ENCODE measurements at places on chromosomes 5 and 9.

- DNase-seq = no peak
Observed at GRCh38 chr5:146944764-146945616, 66.4 kb upstream of the PPP2R2B start.

GRCh38 chr5:108451269-108451668 lies 69.4 kb upstream of the FBXL17 start:
- no peak for DNase-seq

DNA sequence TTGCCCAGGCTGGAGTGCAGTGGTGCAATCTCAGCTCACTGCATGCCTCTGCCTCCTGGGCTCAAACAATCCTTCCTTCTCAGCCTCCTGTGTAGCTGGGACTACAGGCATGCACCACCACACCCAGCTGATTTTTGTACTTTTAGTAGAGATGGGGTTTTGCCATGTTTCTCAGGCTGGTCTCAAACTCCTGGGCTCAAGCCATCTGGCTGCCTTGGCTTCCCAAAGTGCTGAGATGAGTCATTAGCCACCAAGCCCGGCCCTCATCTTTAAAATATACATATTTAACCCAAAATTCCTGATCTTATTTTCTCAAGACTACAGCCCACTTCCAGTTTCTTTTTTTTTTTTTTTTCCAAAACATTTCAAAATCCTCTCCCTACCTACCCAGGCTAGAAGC lies 31.7 kb upstream of the MINAR2 start:
- no peak for DNase-seq

DNA sequence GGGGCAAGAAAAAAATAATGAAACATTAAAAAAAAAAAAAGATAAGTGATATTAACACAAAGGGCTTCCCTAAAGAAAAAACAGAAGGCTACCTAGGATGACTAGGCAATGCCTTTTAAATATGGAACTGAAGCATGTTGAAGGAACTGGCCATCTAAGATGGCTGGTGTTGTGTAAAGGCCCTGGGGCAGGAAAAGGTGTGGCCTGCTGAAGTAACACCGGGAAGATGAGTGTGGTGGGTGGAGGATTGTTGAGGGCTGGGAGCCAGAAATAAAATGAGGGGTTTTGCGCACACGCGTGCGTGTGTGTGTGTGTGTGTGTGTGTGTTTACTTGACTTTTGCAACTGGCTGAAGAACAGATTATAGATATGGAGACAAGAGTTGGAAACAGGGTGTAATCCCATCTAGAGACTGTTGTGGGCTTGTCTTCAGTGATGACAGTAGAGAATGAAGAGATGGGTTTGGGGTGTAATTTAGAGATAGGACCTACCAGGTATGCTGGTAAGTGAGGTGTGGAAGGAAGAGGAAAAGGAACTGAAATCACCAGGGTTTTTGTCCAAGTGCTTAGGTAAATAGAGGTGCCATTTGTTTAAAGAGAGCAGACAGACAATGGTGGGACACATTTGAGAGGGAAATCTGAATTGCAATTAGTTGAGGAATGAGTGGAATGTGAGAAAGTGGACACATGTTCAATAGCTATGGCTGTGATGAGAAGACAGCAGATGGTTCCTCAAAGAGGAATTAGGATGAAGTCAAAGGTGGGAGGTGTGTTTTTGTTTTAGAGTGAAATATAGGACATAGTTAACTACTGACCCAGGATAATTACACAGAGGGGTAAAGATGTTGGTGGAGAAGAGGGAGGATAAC lies 33.9 kb downstream of the RAD23B start:
- DNase-seq = no peak

DNA sequence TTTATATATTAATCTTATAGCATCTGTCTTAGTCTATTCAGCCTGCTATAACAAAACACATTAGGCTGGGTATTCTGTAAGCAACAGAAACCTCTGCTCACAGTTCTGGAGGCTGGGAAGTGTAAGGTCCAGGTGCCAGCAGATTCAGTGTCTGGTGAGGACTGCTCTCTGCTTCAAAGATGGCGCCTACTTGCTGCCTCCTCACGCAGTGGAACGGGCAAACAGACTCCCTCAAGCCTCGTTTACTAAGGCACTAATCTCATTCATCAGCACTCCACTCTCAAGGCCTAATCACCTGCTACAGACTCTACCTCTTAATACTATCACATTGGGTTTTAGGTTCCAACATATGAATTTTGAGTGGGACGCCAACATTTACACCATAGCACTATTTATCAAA lies 5.2 kb upstream of the TBC1D2 start:
- DNase-seq = no peak

DNA sequence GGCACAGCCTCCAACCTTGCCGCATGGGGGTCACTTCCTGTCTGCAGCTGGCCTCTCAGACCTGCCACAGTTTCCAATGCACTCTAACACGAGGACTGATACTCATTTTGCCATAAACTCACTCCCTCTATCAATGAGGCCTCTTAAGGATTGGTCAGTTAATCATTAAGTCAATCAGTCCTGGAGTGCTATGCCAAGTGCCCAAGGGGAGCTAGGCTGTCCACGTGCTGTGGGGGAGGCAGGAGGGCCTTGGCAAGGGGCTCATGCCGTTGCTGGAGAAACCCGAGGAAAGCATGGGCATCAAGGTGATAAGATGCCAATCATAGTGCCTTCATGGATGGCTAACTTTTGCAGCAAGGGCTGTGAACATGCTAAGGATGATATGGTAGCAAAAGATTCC lies 1.7 kb upstream of the ALDH1B1 start:
- DNase-seq = no peak

DNA sequence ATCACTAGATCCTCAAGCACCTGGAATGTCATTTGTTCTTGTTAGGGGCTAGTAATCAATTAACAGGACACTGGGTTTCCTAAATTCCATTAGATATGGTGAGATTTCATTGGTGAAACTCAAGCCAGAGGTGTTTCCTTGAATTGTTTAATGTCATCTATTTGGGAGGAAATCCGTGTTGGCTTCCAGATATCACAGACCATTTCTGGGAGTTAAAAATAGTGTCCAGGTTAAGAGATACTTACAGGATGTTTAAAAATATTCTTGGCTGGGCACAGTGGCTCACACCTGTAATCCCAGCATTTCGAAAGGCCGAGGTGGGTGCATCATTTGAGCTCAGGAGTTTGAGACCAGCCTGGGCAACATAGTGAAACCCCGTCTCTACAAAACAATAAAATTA lies 688.3 kb upstream of the WWC1 start:
- DNase-seq = no peak

GRCh38 chr9:4077499-4078102 lies 222.3 kb downstream of the GLIS3 start:
- DNase-seq = no peak

GRCh38 chr9:102841376-102841775 lies 153.8 kb upstream of the CYLC2 start:
- DNase-seq = no peak

DNA sequence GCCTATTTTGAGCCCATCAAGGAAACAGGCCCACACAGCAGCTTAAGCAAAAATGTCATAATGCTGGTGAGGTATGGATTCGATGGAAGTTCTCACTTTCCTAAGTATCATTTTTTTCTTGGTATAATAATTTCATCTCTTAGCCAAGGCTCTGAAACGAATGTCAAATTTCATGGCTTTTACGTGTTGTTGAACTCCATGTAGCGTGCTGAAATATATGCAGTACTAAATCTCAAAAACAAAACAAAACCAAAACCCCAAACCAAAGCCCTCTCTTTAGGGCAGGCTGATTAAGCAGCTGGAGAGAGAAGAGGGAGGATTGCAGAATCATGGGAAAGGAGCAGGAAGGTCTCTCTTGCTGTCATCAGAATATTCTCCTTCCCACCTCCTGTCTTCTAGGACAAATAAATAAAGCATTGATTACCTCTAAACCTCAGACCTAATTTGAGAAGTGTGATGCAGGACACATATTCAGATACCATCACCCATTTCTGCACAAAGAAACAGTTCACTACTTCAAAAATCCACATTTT lies 58.3 kb downstream of the TMEM174 start:
- DNase-seq = no peak

GRCh38 chr5:90967443-90967842 lies 408.8 kb downstream of the ADGRV1 start:
- no peak for DNase-seq

DNA sequence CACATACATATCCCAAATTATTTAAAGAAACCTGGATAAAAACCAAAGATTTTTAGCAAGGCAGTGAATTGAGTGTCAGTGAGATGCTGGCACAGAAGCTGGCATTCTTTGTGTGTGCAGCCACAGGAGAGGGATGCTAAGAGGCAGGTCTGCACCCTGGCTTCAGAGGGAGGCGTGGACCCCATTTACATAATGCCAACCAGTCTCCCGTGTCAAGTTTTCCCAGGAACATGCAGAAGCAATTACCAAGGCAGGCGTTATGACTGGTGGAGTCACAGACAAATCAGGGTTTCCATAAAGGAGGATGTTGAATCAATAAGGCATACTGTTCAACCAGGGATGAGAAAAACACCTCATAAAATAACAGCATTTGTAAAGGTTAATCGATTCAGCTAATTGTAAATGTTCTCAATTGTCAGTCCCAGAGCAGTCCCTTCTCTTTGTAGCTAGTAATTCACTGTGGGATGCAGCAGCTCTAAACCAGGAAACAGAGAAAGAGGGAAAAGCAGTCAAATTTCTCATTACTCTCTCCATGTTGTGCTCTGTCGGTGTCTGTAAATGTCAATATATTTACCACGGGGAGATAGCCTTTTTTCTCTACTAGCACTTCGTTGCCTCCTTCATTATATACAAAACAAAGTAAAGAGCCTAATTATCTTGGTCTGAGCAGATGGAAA lies 452.4 kb upstream of the GRAMD2B start:
- DNase-seq = no peak

DNA sequence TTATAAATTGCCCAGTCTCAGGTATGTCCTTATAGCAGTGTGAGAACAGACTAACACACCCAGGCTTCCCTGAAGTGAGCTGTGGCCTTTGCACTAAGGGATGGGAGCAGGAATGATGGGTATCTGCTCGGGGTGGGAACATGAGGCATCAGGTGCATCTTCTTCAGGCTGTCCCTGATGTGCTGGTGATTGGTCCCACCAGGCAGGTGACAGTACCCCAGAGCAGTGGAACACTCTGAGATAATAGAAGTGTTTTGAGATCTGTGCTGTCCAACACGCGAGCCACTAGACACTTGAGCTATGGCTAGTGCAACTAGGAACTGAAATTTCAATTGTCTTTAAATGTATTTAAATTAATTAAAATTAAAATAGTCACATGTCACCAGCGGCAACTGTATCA lies 12.8 kb upstream of the MED10 start:
- DNase-seq = no peak

- no peak for DNase-seq
Observed at GRCh38 chr5:9519537-9519936, 26.3 kb downstream of the SEMA5A start.

GRCh38 chr9:86534572-86535258 lies 180.5 kb upstream of the TUT7 start:
- no peak for DNase-seq

GRCh38 chr5:158811350-158811749 lies 288.4 kb downstream of the EBF1 start:
- DNase-seq = no peak

DNA sequence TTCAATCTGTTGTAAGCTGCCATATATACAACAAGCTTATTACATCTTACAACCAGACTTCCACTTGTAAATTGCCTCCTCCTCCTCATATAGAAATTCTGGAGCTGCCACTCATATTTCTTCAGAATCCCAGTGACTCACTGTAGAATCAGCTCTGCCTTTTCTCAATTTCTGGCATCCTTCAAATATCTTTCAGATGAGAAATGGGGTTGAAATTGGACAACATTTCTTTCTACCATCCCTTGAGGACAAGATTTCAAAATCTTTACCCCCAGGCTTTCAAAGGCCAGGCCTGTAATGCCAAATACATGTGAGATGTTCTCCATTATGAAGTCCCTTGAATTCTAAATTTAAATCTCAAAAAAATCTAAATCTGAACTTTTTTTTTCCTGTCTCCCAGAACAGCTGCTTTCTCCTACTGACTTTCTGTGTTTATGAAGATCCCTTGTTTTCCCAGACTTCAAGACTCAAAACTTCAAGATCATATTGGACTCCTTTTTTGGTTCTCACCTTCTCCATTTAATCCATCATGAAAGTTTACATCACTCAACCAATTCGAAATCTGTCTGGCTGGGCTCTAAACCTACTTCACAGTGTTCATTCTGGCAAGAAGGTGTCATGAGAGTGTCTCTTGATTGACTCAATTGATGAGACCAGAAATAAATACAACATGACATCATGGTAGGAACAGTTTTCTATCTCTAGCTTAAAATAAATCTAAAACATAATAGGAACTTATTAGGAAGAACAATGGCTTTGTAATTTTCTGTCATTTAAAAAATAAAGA lies 109.8 kb downstream of the HMHB1 start:
- no peak for DNase-seq
